ENCODE measurements at places on chromosomes 12 and 14. TPM values are rescaled to one million over a fixed set of nuclear protein-coding genes. Genes with fewer than 3 reads are reported as not detected.

TRHDE gene
- total RNA-seq, result 0.33 TPM

DNA sequence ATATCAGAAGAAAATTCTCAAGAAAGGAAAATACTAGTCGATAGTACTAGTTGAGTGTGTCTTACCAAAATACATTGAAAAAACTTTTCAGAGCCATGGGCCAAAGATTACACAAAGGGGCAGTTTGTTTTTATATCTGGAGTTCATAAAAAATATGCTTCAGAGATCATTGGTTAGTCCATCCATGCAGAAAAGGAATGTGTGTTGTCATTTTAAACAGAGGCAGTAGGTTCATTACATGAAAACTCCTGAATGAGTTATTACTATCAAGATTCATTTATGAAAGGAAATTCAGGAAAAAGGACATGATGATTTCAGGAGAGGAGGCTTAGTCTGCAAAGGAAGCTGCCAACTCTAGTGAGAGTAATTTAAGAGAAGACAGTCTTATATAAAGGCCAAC lies 354.8 kb downstream of the AEBP2 start:
- DNase-seq, result no peak
- no peak overlapping the region for H3K4me3 ChIP-seq
- H3K27ac ChIP-seq, result no peak overlapping the region
- H3K36me3 ChIP-seq, result no peaks in the 10 kb centered on the region

DNA sequence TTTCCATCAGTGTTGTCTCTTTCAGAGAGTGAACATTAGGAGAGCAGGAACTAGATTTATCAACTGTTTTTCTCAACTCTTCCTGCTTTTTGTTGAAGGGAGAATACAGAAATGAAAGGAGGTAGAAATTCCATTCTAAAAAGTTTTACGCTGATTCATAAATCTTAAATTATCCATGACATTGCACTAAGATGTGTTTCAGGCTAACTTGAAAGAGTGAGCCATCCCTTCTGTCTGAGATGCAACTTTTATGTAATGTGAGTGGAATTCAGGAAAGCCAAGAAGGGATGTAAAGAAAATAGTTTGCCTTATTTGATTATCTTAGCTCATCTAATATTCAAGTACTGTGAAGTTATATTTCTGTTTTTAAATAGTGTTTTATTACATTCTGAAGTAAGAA lies 349.5 kb upstream of the RGS6 start:
- DNase-seq, result no peak
- H3K4me1 ChIP-seq, result peaks cover 27% of the 10 kb centered on the region
- H3K27ac ChIP-seq, result no peak overlapping the region
- no peaks in the 10 kb centered on the region for H3K27me3 ChIP-seq
- H3K36me3 ChIP-seq, result no peaks in the 10 kb centered on the region
- no peak overlapping the region for H3K4me3 ChIP-seq

DNA sequence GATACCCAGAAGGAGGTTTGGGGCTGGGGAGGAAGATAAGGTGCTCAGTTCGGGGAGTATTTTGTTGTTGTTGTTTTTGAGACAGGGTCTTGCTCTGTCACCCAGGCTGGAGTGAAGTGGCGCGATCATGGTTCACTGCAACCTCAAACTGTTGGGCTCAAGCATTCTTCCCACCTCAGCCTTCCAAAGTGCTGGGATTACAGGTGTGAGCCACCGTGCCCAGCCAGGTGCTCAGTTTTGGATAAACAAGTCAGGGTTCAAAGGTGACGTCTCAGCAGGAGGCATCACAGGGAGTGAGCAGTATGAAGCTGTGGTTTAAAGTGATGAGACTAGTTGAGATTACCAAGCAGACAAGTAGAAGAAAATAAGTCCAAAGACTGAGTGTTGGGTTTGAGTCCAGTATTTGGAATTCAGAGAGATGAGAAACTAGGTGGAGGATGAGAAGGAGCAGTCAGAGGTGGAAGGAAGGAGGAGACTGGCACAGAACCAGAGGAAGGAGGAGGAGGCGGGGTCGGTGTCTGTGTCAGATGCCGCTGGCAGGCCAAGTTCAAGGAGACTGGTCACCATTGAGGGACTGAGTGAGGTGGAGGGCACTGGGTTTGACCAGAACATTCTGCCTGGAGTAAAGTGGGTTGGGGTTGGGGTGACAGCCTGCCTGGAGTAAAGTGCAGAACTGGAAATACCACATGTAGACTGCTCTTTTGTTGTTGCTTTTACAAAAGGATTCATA lies 16.1 kb downstream of the SLC35E3 start:
- H3K27me3 ChIP-seq, result no peaks in the 10 kb centered on the region
- H3K36me3 ChIP-seq, result peaks cover 59% of the 10 kb centered on the region
- H3K4me1 ChIP-seq, result no peaks in the 10 kb centered on the region
- no peak overlapping the region for H3K4me3 ChIP-seq
- DNase-seq, result no peak

CCDC88C gene
- total RNA-seq, result 6.0 TPM

DNA sequence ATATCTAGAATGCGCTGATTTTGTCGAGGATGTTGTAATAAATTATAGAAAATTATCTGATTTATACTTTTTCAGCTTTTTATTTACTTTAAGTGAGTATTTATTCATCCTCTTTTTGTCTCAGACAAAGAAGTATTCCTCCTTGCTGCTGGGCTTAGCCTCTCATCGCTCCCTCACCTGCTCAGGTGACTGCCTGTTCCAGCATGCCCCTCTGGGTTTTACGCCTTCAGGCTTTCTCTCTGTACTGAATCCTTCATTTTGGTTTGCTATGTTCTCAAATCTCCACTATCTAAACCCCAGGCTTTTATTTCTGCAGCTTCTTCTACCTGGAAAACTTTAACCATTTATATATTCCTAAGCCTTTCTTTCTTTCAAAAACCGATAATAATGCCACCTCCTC lies 1650.9 kb upstream of the SEL1L start:
- DNase-seq, result no peak
- no peak overlapping the region for H3K27ac ChIP-seq
- no peaks in the 10 kb centered on the region for H3K4me1 ChIP-seq
- H3K27me3 ChIP-seq, result no peaks in the 10 kb centered on the region

DNA sequence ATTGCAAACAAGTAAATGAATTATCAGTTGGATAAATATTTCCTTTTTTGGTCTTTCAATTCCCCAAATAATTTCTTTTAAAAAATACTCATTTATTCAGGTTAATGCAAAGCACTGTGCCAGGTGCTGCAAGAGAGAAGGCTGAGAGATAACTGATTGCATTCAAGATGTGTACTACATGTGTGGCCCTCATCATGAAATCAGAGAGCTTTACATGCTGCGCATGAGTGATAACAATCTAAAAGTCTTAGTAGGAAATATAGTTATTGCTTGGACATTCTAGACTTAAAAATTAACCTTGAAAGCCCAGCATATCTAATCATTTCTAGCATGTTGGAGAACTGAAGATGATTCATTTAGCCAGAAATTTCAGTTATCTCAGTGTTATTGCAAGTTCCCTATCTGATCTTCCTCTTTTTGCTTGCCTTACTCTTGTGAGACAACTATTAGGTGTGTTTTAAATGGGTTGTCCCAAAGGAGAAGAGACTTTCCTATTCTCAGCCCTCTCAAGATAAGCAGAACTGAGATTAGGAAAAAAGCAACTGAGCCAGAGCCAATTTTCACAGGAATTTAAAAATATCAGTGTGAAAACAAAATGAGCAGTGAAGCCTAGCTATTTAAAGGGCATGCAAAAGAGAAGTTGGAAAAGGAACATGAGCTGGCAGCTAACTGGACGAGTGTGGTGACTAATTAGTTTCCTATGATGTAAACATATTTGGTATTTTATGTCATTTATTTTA lies 60.9 kb downstream of the PLEKHA5 start:
- DNase-seq, result no peak
- peak overlapping the region; percentile 28 for H3K27ac ChIP-seq
- H3K27me3 ChIP-seq, result no peaks in the 10 kb centered on the region
- H3K4me3 ChIP-seq, result no peak overlapping the region
- H3K4me1 ChIP-seq, result peaks cover 68% of the 10 kb centered on the region

GPR65 gene
- total RNA-seq, result 2.5 TPM

TAS2R14 gene
- 1.7 TPM for total RNA-seq

FAM186B gene
- 0.17 TPM for total RNA-seq

LBHD2 gene
- total RNA-seq, result not detected

DNA sequence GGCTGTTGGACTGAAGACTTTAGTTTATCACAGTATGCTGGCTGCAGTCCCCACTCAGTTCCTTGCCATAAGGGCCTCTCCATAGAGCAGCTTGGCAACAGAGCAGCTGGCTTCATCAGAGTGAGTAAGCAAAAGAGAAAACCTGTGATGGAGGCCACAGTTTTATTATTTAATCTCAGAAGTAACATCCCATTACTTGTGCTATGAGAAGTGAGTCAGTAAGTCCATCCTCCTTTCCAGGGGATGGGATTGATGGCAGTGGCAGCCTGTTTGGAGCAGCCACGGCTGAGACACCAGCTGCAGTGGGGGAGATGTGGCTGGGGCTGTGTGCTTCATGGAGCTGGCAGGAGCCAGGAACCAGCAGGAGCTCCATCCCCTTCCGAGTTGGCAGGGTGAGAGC lies 138.5 kb upstream of the SRRM4 start:
- DNase-seq, result no peak
- H3K27ac ChIP-seq, result no peak overlapping the region
- H3K27me3 ChIP-seq, result no peaks in the 10 kb centered on the region
- no peaks in the 10 kb centered on the region for H3K36me3 ChIP-seq

- H3K27me3 ChIP-seq, result peaks cover 4% of the 10 kb centered on the region
- no peak for DNase-seq
- H3K27ac ChIP-seq, result no peak overlapping the region
- H3K36me3 ChIP-seq, result no peaks in the 10 kb centered on the region
Observed at GRCh38 chr12:124232654-124232987, 62.3 kb upstream of the RFLNA start.

FAM222A gene
- total RNA-seq, result 3.2 TPM

All from esophagus muscularis mucosa (tissue), 4 donors.